Activated CD4-positive, alpha-beta T cell treated with anti-CD3 and anti-CD28 coated beads for 36 hours (primary cell): ENCODE measurements at places on chromosomes 5 and 9. TPM values are rescaled to one million over a fixed set of nuclear protein-coding genes. Genes with fewer than 3 reads are reported as not detected.
A peak's percentile ranks its signal among the peaks of the same experiment; 100 is the strongest.

DNA sequence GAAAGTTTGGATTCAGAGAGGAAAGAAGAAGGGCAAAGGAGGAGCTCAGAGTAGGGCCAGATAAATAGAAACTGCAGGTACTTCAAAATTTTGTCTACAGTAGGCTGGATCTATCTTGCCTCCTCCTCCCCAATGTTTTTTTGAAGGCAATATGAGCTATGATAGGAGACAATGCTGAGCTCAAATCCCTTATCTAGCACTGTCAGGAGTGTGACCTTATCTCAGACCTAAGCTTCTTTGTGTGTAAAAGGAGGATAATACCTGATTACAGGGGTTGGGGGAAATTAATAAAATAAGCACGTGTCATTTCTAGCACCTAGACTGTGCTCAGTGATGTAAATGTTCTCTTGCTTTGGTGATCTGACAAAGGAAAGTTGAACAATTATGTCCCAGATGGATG is 137.8 kb upstream of the CD180 start:
- DNase-seq = no peak
- H3K27me3 ChIP-seq = no peaks in the 10 kb centered on the region
- no peaks in the 10 kb centered on the region for H3K36me3 ChIP-seq
- no peaks in the 10 kb centered on the region for H3K4me1 ChIP-seq

DNA sequence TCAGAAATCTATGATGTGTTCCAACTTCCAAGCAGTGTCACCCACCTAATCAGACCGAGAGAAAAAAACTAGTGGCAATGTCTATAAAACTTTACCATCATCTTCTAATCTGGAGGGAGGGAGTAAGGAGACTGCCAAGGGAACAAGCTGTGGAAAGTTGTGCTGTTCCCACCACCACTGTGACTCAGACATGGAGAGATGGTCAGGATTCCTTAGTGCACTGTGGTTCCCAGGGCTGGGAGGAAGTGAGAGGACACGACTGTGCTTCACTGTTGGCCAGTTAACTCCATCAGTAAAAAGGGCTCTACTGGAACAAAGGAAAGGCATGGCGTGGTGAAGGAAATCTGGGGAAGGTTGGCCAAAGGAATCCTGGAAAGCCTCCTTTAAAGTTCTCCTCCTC is 18.8 kb downstream of the TICAM2 start:
- no peaks in the 10 kb centered on the region for H3K4me1 ChIP-seq
- no peaks in the 10 kb centered on the region for H3K27me3 ChIP-seq
- no peaks in the 10 kb centered on the region for H3K36me3 ChIP-seq
- H3K4me3 ChIP-seq = no peak overlapping the region
- no peak overlapping the region for H3K27ac ChIP-seq

TSLP gene
- total RNA-seq = 0.85 TPM

DNA sequence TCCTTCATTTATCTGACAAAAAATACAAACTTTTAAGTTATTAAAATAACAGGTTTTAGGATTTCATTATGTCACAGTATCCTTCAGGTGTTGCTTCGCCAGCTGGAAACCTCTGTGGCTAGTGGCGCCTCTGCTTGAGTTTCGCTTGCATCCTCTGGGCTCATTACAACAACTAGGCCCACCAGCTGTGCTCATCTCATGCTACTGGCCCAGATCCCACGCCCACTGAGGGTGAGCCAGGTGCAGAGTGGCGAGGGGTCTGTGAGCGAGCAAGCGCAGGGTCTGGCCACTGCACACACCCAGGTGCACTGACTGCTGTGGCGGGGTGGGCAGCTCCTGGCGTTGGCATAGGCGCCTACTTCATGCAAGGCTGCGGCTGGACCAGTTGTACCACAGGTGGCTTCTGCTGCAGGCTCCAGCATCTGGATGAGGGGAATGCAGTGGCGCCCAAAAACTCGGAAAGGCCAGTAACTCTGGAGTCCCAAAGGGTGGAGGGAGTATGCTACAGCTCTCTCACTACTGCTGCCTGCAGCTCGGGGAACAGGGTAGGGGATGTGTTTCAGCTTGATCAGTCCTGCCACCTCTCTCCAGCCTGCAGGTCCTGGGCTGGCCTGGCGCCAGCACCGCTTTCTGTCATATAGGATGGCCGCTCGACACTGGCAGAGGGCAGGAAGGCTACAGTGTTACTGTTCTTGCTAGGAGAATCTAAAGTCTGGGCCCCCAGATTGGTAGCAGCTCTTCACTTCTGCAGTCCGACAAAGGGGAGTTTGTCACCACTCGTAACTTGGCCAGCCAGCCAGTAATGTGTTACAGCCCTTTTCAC is 452.1 kb downstream of the TUSC1 start:
- no peaks in the 10 kb centered on the region for H3K4me1 ChIP-seq
- no peak for DNase-seq
- no peak overlapping the region for H3K27ac ChIP-seq
- H3K27me3 ChIP-seq = no peaks in the 10 kb centered on the region
- H3K4me3 ChIP-seq = no peak overlapping the region

GRCh38 chr5:172920447-172920849 is 38.8 kb upstream of the RPL26L1 start:
- H3K4me1 ChIP-seq = peaks cover 13% of the 10 kb centered on the region
- H3K27ac ChIP-seq = no peak overlapping the region
- DNase-seq = no peak
- peaks cover 11% of the 10 kb centered on the region for H3K36me3 ChIP-seq
- H3K4me3 ChIP-seq = no peak overlapping the region
- no peaks in the 10 kb centered on the region for H3K27me3 ChIP-seq

- H3K27me3 ChIP-seq = no peaks in the 10 kb centered on the region
- DNase-seq = no peak
- H3K27ac ChIP-seq = no peak overlapping the region
- H3K4me1 ChIP-seq = peaks cover 6% of the 10 kb centered on the region
- H3K36me3 ChIP-seq = no peaks in the 10 kb centered on the region
These were observed 109.0 kb downstream of the ATP10B start for GRCh38 chr5:160743027-160743426.

DNA sequence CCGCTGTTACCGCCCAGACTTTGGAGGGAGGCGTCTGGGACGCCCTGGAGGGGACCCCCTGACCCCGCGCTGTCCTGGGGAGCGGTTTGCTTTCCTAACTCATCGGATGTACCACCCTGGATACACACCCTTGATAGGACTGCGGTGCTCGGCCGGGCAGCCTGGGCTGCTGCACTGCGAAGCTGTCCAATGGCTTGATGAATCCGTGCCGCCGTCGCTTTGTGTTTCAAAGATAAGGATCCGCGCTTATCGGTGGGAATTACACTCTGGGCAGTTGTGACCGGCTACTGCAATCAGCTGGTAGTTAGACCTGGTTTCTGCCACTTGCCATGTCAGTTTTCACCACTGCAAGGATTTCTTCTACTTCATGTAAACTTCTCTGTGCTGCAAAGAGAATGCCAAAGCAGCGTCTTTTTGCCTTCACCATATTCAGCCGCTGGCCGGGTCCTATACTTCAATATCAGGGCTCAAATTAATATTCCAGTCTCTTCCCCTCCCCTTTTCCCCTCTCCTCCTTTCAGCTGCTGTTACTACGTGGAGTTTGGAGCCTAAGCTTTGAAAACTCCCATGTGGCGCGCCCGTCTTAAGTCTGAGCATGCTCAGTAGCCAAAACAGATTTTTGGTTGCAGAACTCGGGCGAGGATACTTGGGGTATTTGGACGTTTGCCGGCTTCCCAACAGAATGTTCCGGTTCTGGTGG is 727 bp downstream of the SMAD5 start:
- no peaks in the 10 kb centered on the region for H3K36me3 ChIP-seq
- peak overlapping the region; percentile 65 for H3K27ac ChIP-seq
- peaks cover 25% of the 10 kb centered on the region for H3K4me1 ChIP-seq
- H3K4me3 ChIP-seq = peak overlapping the region; percentile 74
- peak; percentile 48 for DNase-seq

GRCh38 chr5:153267506-153267905 is 223.0 kb upstream of the GRIA1 start:
- H3K36me3 ChIP-seq = no peaks in the 10 kb centered on the region
- DNase-seq = no peak
- no peaks in the 10 kb centered on the region for H3K4me1 ChIP-seq
- no peak overlapping the region for H3K4me3 ChIP-seq
- H3K27ac ChIP-seq = no peak overlapping the region

GRCh38 chr5:59039296-59040023 is 456.6 kb downstream of the RAB3C start:
- H3K27ac ChIP-seq = peak overlapping the region; percentile 88
- H3K4me1 ChIP-seq = peaks cover 39% of the 10 kb centered on the region
- no peaks in the 10 kb centered on the region for H3K27me3 ChIP-seq
- peak; percentile 95 for DNase-seq
- H3K4me3 ChIP-seq = peak overlapping the region; percentile 86

DNA sequence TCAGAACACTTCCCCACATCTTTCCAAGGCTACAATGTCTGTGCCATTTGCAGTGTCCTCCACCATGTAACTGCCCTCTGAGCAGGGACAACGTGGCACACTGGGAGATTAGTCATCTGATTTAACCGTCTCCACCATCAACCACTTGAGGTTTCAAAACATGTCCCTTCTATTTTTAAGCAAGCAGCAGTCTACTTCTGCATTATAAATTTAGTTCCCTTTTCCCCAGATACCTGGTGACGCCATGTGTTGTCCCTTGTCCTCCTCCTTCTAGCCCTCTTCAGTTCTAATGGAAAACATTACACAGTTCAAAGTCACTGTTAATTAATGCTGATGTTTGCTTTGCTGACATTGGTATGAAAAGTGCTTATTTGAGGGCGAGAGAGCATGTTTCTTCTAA is 52.8 kb downstream of the ATP10B start:
- no peaks in the 10 kb centered on the region for H3K4me1 ChIP-seq
- H3K36me3 ChIP-seq = no peaks in the 10 kb centered on the region
- no peaks in the 10 kb centered on the region for H3K27me3 ChIP-seq
- no peak overlapping the region for H3K27ac ChIP-seq
- no peak overlapping the region for H3K4me3 ChIP-seq

DNA sequence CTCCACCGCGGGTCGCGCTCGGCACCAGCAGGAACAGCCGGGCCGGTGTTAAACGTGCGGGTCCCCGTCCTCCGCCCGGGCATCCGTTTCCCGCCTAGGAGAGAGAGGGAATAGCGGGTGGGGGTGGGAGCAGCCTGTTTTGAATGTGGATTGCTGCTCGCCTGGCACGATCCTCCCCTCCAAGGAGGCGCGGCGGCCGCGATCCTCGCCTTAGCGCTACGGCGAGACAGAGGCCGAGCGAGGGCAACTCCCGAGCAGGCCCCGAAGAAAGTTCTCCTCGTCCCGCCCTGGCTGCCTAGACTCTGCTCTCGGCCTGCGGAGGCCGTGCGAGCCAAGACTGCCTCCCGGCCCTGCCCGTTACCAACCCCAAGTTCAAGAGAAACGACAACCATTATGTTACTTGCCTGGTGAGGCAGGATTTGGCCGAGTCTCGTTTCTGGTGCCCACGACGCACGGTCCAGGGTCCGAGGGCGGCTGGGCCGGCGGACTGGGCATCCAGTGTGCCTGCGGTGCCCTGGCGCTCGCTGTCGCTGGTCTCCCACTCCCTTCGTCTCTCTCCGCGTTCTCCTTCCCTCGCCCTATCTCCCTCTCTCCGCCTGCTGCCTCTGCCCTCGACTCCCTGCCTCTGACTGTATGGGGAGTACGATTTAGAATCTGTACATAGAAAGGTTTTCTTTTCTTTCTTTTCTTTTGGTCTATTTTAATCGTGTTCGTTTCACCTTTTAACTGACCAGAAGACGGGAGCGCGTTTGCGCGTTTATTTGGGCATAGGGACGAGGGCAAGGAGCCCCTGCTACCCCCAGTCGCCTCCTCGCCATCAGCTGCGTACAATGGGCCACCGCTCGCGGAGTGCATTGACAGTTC is 724 bp downstream of the NR2F1-AS1 start:
- DNase-seq = peak; percentile 31
- H3K36me3 ChIP-seq = no peaks in the 10 kb centered on the region
- no peak overlapping the region for H3K27ac ChIP-seq
- H3K27me3 ChIP-seq = peaks cover 41% of the 10 kb centered on the region
- H3K4me1 ChIP-seq = peaks cover 16% of the 10 kb centered on the region
- H3K4me3 ChIP-seq = no peak overlapping the region

- peaks cover under 1% of the 10 kb centered on the region for H3K27me3 ChIP-seq
- no peaks in the 10 kb centered on the region for H3K36me3 ChIP-seq
- no peak overlapping the region for H3K27ac ChIP-seq
- no peak for DNase-seq
These were observed 28.6 kb upstream of the EPB41L4B start for GRCh38 chr9:109349421-109349846.

- no peaks in the 10 kb centered on the region for H3K27me3 ChIP-seq
- H3K27ac ChIP-seq = no peak overlapping the region
- no peak for DNase-seq
- H3K4me3 ChIP-seq = no peak overlapping the region
- H3K36me3 ChIP-seq = no peaks in the 10 kb centered on the region
These were observed 688.8 kb downstream of the SEMA5A start for GRCh38 chr5:8857051-8857450.

DNA sequence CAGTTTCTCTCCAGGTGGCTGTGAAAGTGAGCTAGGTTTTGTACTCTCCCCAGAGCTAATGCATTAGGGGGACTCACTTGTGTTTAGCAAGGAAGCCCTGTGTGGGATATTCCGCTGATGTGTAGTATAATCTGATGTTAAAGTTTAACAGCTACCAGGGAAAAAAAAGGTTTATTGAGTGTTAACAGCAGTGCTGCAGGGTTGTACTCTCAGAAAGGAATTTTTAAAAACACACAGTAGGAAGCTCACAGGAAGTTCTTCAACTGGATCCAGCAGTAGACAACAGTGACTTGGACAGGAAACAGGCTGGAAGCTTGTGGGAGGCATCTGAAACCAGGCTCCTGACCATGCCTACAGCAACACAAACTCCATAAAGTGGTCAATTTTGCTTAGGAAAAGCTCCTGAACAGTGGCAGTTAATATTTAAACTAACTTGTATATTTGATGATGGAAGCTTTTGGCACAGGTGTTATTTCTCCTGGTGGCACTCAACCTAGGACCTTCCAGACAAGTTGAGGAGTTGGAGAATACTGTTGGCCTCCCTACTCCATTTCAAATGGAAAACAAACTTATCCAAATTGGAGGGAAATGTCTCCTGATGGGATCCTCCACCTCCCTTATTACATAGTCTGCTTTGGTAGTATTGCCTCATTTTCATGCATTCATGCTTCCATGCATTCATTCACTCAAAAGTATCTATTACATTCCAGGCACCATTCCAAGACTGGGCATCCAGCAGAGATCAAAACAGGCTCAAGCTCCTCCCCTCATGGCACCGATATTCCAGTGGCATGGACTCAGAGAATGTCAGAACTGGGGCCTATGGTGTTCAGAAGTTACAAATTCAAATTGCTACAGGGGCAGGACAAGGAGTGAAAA is 54.7 kb downstream of the FOXD1 start:
- H3K36me3 ChIP-seq = no peaks in the 10 kb centered on the region
- no peak overlapping the region for H3K27ac ChIP-seq
- peaks cover 30% of the 10 kb centered on the region for H3K27me3 ChIP-seq
- H3K4me1 ChIP-seq = peaks cover 3% of the 10 kb centered on the region
- H3K4me3 ChIP-seq = no peak overlapping the region

DNA sequence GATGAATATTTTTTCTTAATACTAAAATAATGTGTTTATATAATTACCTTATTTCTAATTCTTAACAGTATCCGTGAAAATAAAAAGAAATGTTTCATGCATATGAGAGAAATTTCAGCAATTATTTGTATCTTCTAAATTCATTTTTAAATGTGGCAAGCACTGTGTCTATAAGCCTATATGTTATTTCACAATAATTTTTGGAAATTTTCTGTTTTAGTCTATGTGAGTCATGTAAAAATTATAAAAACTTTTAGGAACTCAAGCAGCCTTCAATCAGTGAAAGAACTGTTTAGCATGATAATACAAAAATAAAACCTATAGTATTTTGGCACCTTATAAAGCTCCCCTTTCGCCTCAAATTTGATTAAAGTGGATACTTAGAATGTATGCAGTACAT is 96.8 kb downstream of the ZCCHC7 start:
- no peaks in the 10 kb centered on the region for H3K27me3 ChIP-seq
- no peak overlapping the region for H3K4me3 ChIP-seq
- H3K36me3 ChIP-seq = peaks cover 10% of the 10 kb centered on the region
- H3K27ac ChIP-seq = no peak overlapping the region
